ENCODE measurements at places on chromosomes 1 and 21.

DNA sequence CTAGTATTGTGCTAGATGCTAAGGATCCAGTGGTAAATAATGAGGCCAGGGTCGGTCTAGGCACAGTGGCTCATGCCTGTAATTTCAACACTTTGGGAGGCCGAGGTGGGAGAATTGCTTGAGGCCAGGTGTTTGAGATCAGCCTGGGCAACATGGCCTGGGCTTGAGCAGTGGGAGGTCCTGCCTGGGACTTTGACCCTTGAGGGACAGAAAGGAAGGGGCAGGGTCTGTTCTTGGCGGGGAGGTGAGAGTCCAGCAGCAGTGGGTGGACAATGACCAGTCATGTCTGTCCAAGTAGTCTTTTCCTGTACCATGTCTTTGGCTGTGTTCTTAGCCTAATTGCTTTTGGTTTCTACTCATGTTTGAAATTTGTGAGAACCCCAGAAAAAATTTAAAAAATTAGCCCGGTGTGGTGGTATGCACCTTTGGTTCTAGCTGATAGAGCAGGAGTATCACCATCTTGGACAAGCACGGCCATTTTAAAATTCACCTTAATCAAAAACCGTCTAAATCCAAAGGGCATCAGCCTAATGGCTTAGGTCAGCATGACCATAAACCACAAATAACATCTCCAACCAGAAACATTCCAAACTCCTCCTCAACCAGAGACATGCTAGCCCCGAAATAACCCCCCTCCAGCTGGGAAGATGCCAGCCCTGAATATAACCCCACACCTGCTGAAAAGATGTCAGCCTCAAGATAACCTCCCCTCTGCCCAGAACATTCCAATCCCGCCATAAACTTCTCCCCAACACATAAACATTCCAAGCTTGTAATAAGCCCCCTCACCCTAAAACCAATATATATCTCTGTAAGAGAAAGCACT lies 6.8 kb upstream of the AK2 start:
- no peak for DNase-seq

DNA sequence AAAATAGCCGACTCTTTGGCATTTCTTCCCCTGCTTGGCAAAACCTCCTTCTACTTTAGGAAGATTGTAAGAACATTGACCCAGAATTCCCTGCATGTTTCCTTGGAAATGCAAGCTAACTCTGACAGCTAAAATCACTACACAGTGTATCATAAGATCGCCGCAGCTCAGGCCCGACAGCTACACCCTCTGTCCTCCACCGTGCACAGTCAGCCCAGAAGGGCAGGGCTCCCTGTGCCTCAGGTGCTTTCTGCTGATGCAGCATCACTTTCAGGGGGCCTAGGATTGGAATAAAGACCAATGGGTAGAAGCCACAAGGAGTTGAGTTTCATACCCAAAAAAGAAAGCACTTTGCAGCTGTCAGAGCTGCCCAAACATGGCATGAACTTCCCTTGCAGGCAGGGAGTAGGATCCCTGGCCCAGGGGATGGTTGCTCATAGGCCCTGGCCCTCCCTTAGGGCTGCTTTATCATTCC lies 145.3 kb downstream of the SEC16B start:
- DNase-seq = no peak

DNA sequence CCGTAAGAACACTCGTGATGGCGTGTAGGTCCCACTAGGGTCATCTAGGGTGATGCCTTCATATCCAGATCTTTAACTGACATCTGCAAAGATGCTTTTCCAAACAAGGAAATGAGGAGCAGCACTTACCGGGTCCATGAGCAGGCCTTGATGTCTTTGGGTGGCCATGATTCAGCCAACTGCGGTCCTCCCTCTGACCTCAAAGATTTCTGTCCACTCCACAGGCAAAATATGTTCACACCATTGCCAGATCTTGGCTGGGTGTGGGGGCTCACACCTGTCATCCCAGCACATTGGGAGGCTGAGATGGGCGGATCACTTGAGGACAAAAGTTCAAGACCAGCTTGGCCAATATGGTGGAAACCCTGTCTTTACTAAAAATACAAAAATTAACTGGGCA lies 18.2 kb downstream of the TRPM2 start:
- no peak for DNase-seq

DNA sequence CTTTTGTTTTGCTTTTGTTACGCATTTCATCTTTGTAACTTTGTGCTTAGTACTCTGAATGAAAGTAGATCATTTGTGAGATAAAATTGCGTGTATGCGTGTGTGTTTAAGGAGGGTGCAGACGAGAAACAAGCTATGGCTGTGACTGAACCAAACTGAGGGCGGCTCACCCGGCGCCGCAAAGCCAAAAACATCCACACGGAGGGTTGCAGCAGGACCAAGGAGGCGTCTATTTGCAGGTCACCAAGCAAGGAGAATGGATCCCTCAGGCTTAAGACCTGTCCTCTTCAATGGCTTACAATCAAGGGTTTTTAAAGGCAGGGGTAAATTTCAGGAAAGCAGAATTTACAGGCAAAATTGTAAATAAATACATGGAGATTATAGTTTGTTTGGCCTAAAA lies 12.8 kb downstream of the GCSAML start:
- no peak for DNase-seq

DNA sequence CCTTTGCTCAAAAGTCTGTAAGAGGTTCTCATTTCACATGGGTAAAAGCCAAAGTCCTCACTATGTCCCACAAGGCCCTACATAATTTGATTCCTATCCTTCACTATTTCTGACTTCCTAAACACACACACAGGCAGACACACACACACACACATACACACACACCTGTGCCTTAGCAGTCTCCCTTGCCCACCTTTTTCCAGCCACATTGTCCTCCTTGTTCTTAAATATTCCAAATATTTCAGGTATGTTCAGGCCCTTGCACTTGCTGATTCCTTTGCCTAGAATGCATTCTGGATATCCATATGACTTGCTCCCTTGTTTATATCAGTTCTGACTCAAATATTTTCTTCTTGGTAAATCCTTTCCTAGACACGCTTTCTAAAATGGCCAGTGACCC lies 54.6 kb downstream of the NTNG1 start:
- DNase-seq = no peak
